ENCODE measurements at places on chromosomes 3 and 15.

DNA sequence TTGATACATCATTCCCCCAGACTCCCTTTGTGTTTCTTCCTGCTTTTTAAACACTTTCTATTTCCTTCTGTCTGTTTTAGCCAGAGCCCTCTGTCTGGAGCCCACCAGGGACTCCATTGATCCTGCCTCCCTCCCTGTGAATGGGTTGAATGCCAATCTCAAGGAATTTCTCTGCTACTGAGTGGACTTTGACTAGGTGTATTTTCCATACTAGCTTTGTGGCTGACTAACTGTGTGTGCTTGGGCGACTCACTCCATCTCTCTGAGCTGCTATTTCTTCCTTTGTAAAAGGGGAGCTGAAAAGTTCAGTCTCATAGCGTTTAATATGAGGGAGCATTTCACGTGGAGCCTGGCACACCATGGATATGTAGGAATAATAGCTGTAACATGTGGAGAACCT lies 98.8 kb downstream of the EEFSEC start:
- DNase-seq: no peak

GRCh38 chr15:57418635-57419034 lies 42.3 kb downstream of the CGNL1 start:
- no peak for DNase-seq

GRCh38 chr15:83699028-83699427 lies 45.1 kb downstream of the ADAMTSL3 start:
- DNase-seq: no peak

- no peak for DNase-seq
Observed at GRCh38 chr3:120773932-120774331, 31.4 kb downstream of the GTF2E1 start.

DNA sequence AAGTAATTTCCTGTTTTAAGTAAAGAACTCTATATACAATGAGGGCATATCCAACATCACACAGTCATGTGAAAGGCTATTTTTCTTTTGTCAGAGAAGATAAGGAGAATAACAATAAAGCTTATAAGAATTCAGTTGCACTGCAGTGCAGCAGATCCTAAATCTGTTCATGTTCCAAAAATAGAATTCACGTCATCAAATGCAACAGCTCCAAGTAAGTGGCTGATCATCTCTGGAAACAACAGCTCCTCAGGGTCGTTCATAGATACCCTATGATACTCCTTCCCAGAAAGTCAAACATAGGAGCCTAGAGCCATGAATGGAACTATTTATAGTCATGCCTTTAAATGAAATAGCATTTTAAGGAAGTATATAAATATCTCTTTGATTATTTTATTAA lies 100.2 kb downstream of the FMN1 start:
- DNase-seq: no peak

DNA sequence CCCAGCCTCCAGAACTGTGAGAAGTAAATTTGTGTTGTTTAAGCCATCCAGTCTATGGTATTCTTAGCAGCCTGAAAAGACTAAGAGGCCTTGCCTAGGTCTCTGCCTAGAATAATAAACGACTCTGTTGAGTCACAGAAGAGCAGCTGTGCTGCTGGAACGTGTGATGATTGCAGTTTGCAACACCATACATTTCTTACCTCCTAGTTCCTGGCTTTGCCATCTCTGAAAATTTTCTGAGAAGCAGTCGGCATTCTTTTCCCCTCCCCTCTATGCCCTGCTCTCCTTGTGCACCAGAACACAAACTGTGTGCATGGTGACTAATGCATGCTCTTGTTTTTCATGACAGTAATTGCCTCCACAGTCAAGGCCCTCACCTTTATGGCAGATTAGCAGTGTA lies 301.3 kb downstream of the IL20RB start:
- no peak for DNase-seq

- DNase-seq: peak; percentile 62
Observed at GRCh38 chr3:71425491-71426071, 157.9 kb downstream of the FOXP1 start.

- DNase-seq: no peak
Observed at GRCh38 chr3:145849115-145849514, 311.9 kb downstream of the PLOD2 start.

DNA sequence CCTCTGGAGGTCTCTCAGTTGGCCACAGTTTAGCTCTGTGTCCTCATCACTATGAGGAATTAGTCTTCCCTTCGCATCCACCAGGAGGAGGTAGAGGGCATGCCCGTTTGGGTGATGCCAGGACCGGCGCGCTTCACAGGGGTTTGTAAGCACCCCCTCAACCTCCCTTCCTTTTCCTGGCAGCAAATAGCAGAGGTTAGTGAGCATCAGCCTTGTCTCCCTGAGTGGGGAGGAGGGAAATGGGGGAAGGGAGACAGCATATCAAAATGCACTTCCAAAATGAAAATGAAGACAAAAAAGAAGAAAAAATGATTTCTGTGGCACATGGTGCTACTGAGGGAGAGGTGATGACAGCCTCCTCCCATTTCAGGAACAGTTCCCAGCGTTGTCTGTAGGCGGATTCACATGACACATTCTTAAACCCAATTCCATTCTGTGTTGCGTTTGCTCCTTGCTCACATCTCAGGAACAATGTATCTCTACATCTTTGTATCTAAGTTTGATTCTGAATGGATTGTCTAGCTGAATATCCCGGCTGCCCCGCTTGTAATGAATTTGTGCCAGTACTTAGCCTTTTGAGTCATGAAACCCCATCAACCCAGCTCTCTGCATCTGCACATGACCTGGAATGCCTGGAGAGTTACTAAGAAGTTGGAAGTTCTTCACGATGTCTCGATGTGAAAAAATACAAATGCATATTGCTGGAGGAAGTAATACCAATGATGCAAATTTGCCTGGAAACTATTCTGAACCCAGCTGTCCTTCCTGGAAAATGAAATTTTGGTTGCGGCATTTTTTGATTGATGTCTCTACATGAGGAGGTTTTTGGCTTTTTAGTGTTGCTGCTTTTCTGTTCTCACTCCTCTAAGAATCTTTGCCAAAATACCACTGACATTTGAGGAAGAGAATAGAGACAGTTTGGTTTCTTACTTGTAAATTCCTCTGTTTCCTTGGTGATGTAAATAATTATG lies 45.2 kb downstream of the TYRO3 start:
- DNase-seq: peak; percentile 70

DNA sequence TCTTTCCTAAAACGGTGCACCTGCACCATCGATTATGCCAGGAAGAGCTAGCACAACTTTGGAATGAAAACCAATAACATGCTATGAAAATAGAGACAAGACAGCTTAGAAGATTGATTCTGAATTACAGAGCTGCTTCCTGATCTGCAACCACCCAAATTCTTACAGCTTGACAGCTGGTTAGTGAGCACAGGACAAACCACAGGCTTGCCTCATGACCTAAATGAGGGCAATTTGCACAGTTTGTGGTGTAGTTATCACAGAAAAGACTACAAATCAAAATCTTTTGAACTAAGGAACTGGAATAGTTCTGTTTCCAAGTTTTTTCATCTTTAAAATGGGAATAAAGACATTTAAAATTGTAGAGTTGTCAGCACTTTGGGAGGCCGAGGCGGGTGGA lies 533.5 kb downstream of the NAALADL2 start:
- DNase-seq: no peak

DNA sequence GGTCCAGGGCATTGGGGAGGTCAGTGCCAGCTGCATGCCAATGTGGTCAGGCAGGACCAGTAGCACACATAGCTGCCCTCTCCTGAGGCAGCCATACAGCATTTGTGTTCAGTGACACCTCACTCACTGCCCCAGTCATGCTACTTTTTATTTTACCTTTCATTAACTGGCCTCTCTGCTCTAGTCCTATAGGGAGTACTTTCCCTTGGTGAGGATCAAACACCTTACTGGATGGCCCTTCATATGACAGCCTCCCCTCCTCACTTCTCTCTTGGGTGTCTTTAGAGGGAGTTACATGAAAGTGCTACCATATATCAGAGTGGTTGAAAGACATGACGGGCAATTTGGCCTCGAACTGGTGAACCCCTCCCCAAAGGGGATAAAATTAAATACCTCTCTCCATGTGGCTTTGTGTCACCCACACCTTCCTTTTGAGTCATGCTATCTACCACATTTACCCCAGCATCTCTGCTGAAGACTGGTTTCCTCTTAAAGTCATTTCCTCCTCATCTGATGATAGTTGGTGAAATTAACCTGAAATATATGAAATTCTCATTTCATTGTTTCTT lies 17.6 kb downstream of the RLBP1 start:
- peak; percentile 53 for DNase-seq

DNA sequence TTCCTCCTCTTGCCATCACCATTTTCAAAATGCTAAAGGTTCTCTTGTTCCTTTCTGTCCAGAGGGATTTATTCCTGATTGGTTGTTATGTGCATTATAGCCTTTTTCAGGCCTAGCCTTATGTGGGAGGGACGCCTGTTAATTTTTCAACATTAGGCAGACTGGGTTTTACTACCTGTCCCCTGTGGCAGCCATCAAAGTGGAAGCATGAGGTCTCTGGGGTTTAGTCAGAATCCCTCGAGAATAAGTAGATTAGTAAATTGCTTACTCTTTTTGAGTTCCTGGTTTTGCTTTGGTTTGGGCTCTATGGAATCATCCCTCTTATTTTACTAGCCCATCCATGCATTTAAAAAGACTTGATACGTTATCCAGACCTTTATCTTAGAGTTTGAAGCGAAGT lies 32.4 kb downstream of the PAK2 start:
- DNase-seq: no peak

DNA sequence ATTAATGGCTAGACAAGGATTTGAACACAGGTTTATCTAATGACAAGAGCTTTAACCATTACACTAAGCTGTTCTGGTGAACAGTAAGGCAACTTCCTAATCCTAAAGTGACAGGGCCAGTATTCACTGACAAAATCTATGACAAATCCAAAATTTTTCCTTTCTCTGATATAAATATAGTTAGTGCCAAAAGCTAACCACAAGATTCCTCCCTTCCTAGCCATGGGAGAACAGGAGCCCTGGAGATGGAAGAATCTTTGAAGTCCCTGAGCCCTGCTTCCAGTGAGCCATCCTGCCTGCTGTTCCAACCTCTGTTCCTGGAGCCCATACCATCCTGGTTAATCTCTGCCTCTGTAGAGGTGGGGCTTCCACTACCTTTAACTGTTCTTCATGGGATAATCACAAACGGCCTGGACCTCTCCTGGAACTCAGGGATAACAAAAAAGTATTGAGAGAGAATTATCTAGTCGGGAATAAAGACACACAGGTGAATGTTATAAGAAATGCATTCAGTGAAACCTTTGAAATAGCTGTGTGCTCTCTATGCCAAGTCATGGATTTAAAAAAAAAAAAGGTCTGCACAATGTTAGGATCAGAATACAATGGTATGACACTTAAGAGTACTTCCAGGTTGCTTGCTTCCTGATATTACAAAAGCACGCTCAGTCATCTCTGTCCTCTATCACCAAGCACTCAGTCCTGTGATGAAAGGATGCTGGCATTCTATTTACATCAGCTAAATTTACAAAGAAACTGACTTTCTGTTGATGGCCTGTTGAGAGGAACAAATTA lies 235.8 kb downstream of the SUCLG2 start:
- no peak for DNase-seq

- no peak for DNase-seq
Observed at GRCh38 chr3:63655519-63655918, 3.0 kb downstream of the SNTN start.

GRCh38 chr3:10321630-10322351 lies 879 bp upstream of the SEC13 start:
- DNase-seq: no peak

GRCh38 chr3:138010273-138010590 lies 267 bp downstream of the CLDN18 start:
- no peak for DNase-seq

GRCh38 chr3:126205717-126206655 lies 25.6 kb upstream of the ALDH1L1 start:
- DNase-seq: no peak

- DNase-seq: no peak
Observed at GRCh38 chr3:129615751-129616281, 9.3 kb upstream of the PLXND1 start.

Data from stimulated activated CD4-positive, alpha-beta T cell treated with anti-CD3 and anti-CD28 coated beads, Interleukin-15, amount 100 ng/mL, for 24 hours (primary cell).